ENCODE measurements at places on chromosomes 11 and 22.

DNA sequence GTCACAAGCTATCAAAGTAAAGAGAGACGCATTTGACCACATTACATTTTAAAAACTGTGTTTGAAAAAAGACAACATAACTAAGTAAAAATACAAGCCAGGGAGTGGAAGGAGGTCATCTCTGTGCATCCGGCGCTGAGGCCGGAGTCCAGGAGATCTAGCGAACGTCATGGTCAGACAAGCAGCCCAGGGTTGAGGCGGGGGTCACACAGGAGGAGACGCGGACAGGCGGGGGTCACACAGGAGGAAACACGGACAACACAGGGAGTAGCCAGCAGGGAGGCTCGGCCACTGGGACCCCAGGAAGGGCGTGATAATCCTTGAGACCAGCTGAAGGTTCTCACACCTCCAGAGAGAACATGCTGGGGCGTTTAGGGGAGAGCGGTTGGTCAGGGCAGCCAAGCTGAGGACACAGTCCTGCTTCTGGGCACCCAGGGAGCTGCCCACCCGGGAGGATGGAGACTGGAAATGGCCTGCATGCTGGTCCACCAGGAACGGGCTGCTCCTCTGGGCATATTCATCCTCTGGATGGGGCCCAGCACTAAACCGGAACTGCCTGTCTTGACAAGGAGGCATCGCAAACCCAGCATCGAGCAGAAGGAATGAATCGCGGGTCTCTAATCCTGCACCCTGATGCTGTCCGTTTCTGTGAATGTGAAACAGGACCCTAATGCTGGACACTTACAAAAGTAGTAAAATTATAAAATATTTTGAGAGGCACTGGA, 40.9 kb upstream of the MUC5AC start:
- DNase-seq, result no peak

GRCh38 chr11:43903969-43904368, 23.3 kb downstream of the ALKBH3 start:
- no peak for DNase-seq

DNA sequence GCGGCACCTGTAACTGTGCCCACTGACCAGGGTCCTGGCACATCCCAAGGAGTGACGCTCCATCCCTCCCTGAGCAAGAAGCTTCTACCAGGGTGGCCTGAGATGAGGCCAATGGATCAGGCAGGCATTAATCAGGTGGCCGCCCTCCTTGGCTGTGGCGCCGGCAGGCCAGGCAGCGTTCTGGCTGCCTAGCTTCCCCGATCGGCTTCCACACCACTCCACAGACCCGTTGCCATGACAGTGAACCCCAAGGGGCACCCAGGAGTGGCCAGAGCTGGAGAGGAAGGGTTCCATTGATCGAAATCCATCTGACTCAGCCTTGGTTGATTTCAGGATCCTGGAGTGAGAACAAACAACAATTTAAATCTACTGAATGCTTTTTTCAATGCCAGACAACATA, 20.5 kb downstream of the LRRC55 start:
- no peak for DNase-seq

GRCh38 chr11:36390963-36391471, 94.9 kb downstream of the PRR5L start:
- no peak for DNase-seq

GRCh38 chr11:129803533-129803932, 12.1 kb upstream of the TMEM45B start:
- DNase-seq, result no peak

- no peak for DNase-seq
These were observed 34.6 kb upstream of the MN1 start for GRCh38 chr22:27836181-27836580.

GRCh38 chr11:61486779-61487178, 21.8 kb upstream of the LRRC10B start:
- DNase-seq, result no peak

- no peak for DNase-seq
These were observed 16.4 kb downstream of the CSNK2A3 start for GRCh38 chr11:11336664-11337063.

GRCh38 chr11:130528298-130529261, 80.1 kb downstream of the ADAMTS15 start:
- no peak for DNase-seq

DNA sequence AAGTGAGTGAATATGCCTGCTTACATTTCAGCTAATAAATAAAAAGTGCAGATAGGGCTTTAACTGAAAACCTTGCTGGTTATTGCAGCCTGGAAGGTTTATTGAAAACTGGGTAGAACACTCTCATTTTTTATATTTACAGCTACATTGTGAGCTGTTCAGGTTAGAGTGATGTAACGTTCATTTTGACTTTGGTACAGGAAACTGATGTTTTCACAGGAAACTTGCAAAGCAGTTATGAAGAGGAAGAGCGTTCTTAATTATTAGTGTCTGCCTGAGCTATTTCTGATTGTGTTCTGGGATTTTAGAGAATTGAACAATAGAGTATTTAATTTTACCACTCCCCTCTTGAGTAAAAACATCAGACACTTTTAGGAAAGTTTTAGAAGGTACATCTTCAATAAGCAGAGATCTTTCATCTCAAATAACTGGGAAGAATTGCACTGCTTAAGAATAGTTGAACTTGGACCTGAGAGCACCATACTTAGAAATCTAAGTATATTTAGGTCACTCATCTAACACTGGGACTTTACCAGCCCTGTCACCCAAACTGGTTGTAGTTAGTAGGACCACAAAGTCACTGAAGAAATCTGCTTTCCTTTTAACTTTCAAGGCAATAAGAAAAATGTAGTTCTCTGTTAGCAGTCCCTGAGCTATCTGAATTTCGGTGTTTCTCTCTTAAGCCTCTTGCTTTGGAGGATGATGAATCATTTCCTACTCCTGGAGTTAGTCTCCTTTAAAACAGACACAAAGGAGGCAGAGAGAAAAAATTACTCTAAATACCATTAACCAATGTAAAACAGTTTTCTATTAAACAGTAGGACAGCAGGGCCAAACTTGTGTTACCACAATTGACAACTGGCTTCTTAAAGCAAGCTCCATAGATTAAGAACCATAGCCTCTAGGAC, 128.6 kb upstream of the DDI1 start:
- no peak for DNase-seq

DNA sequence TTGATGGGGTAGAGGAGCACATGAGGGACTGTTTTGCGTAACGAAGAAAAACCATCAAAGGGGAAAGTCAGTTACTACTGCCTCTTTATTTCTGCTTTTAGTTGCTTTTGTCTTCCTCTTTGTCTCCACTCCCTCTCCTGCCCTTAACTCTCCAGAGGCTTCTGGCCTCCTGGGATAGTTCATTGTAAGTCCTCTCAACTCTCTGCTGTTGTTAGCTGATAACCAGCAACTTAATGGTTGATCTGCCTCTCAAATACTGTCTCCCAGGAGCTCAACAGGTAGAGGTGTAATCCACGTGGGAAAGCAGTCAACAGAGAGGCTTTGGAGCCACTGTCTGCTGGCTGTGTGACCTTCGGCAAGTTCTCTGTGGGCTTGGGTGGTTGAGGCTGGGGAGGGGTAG, 47.3 kb downstream of the CCDC81 start:
- DNase-seq, result no peak

GRCh38 chr11:95102733-95103132, 13.1 kb downstream of the ENDOD1 start:
- no peak for DNase-seq

GRCh38 chr11:60281485-60281884, 1.0 kb downstream of the MS4A4A start:
- DNase-seq, result no peak

DNA sequence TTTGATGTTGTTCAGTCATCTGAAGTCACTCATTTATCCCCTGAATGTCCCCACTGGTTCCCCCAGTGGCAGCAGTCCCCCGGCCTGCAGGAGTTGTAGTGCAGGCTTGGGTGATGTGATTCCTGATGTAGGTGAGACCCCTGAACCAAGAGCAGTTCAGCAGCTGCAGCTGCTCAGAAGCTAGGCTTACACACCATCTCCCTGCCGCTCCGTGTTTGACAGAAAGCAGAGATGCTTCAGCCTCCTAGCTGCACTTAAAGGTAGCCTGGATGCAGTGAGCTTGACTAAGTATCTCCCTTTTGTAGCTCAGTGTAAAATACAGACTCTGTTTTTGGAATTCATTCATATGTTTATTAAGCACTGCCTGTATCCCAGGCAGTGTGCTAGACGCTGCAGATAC, 47.3 kb downstream of the C22orf31 start:
- DNase-seq, result no peak
